ENCODE measurements at places on chromosomes 2 and 18. TPM values are rescaled to one million over a fixed set of nuclear protein-coding genes. Genes with fewer than 3 reads are reported as not detected.

The CNRIP1 gene
- polyA plus RNA-seq, result not detected

The CD28 gene
- 29.3 TPM for polyA plus RNA-seq

The KIF1A gene
- polyA plus RNA-seq, result not detected

The TMEM198 gene
- polyA plus RNA-seq, result not detected

The IL36G gene
- not detected for polyA plus RNA-seq

The GALNT13 gene
- not detected for polyA plus RNA-seq

The KLHL14 gene
- not detected for polyA plus RNA-seq

The ASXL2 gene
- polyA plus RNA-seq, result 7.6 TPM

The AGXT gene
- polyA plus RNA-seq, result not detected

The PRKAG3 gene
- polyA plus RNA-seq, result not detected

The KCNK3 gene
- polyA plus RNA-seq, result not detected

The KCNG2 gene
- not detected for polyA plus RNA-seq

The TRIM43 gene
- not detected for polyA plus RNA-seq

The ALPI gene
- polyA plus RNA-seq, result not detected

The VWA3B gene
- not detected for polyA plus RNA-seq

The MOB1A gene
- polyA plus RNA-seq, result 145 TPM

The MAL gene
- polyA plus RNA-seq, result 284 TPM

The TDRD15 gene
- not detected for polyA plus RNA-seq

The ITGA6 gene
- 80.0 TPM for polyA plus RNA-seq

The PDK1 gene
- 37.1 TPM for polyA plus RNA-seq

The MYOM1 gene
- polyA plus RNA-seq, result 1.5 TPM

The RESP18 gene
- not detected for polyA plus RNA-seq

Measured in naive thymus-derived CD8-positive, alpha-beta T cell (primary cell).